WTC11 (cell line): ENCODE measurements at places on chromosomes 3 and 15. TPM values are rescaled to one million over a fixed set of nuclear protein-coding genes. Genes with fewer than 3 reads are reported as not detected.

The PROS1 gene
- total RNA-seq: 0.99 to 1.7 TPM (median 1.7 TPM) in 3 replicates

- 0 out of 2 replicates have a peak, but pooled peaks cover 5% of the 10 kb centered on the region for H3K4me1 ChIP-seq
- no peak overlapping the region; the same call in 1 of the 2 replicates for H3K27ac ChIP-seq
- H3K4me3 ChIP-seq: no peak overlapping the region
- no peaks in the 10 kb centered on the region for H3K27me3 ChIP-seq
- no peak for DNase-seq
These were observed 58.7 kb upstream of the CHST2 start for GRCh38 chr3:143060906-143061305.

DNA sequence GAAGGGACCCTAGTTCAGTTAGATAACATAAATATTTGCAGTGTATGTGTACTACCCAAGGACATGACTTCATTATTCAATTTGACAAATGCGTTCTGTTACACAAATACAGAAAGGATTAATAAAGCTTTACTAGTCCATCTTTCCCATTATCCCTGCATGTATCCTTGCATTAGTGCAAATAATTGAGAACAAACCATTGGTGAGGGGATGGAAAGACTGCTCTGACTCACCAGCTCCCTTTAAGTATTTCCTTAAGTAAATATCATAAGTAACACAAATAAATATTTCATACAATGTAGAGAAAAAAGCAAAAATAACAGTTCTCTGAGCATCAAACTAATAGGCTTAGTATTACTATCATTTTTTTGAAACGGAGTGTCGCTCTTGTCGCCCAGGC, 1.9 kb upstream of the GPD1L start:
- no peak overlapping the region for H3K4me3 ChIP-seq
- H3K4me1 ChIP-seq: peaks cover 9% of the 10 kb centered on the region
- H3K27me3 ChIP-seq: peaks cover 39% of the 10 kb centered on the region
- no peak for DNase-seq
- H3K36me3 ChIP-seq: peaks cover 25% of the 10 kb centered on the region
- no peak overlapping the region for H3K27ac ChIP-seq

The PCBP4 gene
- total RNA-seq: 28.7 to 31.6 TPM (median 30.6 TPM) in 3 replicates

DNA sequence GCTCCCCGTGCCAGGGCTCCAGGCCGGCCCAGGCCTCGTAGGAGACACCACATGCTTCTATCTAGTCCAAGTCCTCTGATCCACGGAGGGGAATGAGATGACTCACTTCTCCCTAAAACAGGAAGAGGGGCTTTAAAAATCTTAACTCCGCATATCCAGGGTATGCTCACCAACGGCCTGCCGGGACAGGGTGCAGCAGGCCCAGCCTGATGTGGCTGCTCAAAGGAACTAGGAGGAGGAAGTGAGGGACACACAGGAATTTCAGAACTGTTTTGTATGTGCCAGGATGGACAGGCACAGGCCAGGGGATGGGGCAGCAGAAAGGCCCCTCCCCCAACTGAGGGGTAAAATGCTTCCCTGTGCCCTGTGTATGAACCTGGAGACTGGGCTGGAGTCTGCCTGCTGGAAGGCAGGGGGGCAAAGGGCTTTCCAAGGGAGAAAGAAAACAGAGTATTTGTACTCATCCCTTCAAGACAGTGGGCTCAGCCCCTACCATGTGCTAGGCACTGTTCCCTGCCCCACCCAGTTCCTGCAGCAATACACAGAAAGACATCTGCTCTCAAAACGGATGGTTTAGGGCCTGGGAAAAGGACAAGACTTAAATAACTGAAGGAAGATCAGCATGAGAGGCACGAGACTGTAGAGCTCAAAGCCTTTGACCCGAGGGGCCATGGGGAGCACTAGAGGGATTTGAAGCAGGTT, 22.1 kb downstream of the CHDH start:
- H3K4me1 ChIP-seq: peaks cover 9% of the 10 kb centered on the region
- peak overlapping the region; percentile 52; the same call in 1 of the 2 replicates for H3K27ac ChIP-seq
- no peak for DNase-seq
- H3K27me3 ChIP-seq: no peaks in the 10 kb centered on the region

GRCh38 chr3:188937389-188937788, 234.4 kb upstream of the TPRG1 start:
- DNase-seq: no peak
- H3K36me3 ChIP-seq: peaks cover 3% of the 10 kb centered on the region; the same call in 1 of the 2 replicates
- no peaks in the 10 kb centered on the region; the same call in 1 of the 2 replicates for H3K27me3 ChIP-seq
- peak overlapping the region; percentile 43 for H3K27ac ChIP-seq
- H3K4me3 ChIP-seq: no peak overlapping the region

DNA sequence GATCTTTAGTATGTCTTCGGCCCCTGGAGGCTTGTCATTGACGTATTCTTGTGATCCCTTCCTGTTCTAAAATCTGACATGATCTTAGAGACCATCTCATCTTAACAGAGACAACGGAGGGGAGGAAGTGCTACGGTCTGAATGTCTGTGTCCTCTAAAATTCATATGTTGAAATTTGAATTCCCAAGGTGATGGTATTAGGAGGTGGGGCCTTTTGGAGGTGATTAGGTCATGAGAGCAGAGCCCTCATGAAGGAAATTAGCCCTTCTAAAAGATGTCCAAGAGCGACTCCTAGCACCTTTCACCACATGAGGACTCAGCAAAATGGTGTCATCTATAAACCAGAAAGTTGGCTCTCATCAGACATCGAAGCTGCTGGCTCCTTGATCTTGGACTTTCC, 233.2 kb upstream of the CMC1 start:
- H3K27ac ChIP-seq: no peak overlapping the region
- no peak for DNase-seq
- H3K4me1 ChIP-seq: no peaks in the 10 kb centered on the region
- H3K36me3 ChIP-seq: peaks cover 13% of the 10 kb centered on the region

- H3K4me1 ChIP-seq: no peaks in the 10 kb centered on the region
- H3K27me3 ChIP-seq: no peaks in the 10 kb centered on the region
- no peak overlapping the region for H3K4me3 ChIP-seq
- peaks cover 30% of the 10 kb centered on the region for H3K36me3 ChIP-seq
These were observed 140.2 kb upstream of the SKOR1 start for GRCh38 chr15:67685008-67685599.

GRCh38 chr15:78087951-78088772, 4.2 kb upstream of the SH2D7 start:
- no peak overlapping the region for H3K27ac ChIP-seq
- no peak for DNase-seq
- no peak overlapping the region for H3K4me3 ChIP-seq

DNA sequence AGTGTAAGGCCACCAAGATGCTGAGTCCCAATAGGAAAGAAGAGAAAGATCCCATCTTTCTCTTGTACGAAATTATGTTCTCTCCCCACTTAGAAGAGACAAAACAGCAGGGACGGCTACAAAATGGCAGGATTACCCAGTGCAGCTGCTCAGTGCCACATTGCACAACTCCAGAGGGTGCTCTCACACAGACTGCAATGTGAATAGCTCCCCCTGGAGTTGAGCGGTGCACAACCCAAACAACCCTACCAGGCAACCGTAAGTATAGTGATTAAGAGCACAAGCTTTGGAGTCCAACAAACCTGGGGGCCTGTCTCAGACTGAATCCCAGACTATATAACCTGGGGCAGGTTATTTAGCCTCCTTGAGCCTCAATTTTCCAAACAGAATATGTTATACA, 3.1 kb upstream of the BHLHE40 start:
- no peaks in the 10 kb centered on the region; the same call in 1 of the 2 replicates for H3K36me3 ChIP-seq
- no peak overlapping the region for H3K27ac ChIP-seq
- H3K4me1 ChIP-seq: peaks cover 23% of the 10 kb centered on the region
- H3K4me3 ChIP-seq: no peak overlapping the region
- peaks cover 25% of the 10 kb centered on the region for H3K27me3 ChIP-seq
- DNase-seq: peak; percentile 65

The MME gene
- 23.7 to 24.4 TPM (median 23.9 TPM) in 3 replicates for total RNA-seq

The STAC gene
- total RNA-seq: 5.5 to 6.4 TPM (median 5.6 TPM) in 3 replicates

- no peak overlapping the region for H3K4me3 ChIP-seq
- H3K27ac ChIP-seq: peak overlapping the region; percentile 18; the same call in 1 of the 2 replicates
- H3K36me3 ChIP-seq: no peaks in the 10 kb centered on the region; the same call in 1 of the 2 replicates
- no peaks in the 10 kb centered on the region for H3K27me3 ChIP-seq
- no peak for DNase-seq
These were observed 95.6 kb downstream of the DHX36 start for GRCh38 chr3:154228561-154229216.

GRCh38 chr3:52820736-52821135, 9.7 kb downstream of the ITIH4 start:
- no peaks in the 10 kb centered on the region for H3K27me3 ChIP-seq
- DNase-seq: peak; percentile 76
- H3K36me3 ChIP-seq: no peaks in the 10 kb centered on the region
- no peak overlapping the region for H3K27ac ChIP-seq

The CNTN4 gene
- not detected in 3 replicates for total RNA-seq
